ENCODE measurements at places on chromosomes 2 and 18. TPM values are rescaled to one million over a fixed set of nuclear protein-coding genes. Genes with fewer than 3 reads are reported as not detected.

Gene LHCGR
- 0.74 TPM for total RNA-seq

Gene EPHA4
- total RNA-seq: 134 TPM

Gene DYSF
- 1.5 TPM for total RNA-seq

Gene TTN
- total RNA-seq: 1.2 TPM

Gene CD8B2
- under 0.01 TPM for total RNA-seq

Gene PSD4
- total RNA-seq: 3.0 TPM

Gene CERKL
- total RNA-seq: 1.2 TPM

Gene OTOF
- 0.25 TPM for total RNA-seq

Gene CYBRD1
- total RNA-seq: 8.9 TPM
